Mesothelial cell of epicardium (in vitro differentiated cells): ENCODE measurements at places on chromosomes 7 and 10. TPM values are rescaled to one million over a fixed set of nuclear protein-coding genes. Genes with fewer than 3 reads are reported as not detected.

GRCh38 chr7:30679664-30680063 lies 2.6 kb downstream of the CRHR2 start:
- H3K4me1 ChIP-seq: peaks cover 10% of the 10 kb centered on the region
- DNase-seq: no peak
- H3K36me3 ChIP-seq: no peaks in the 10 kb centered on the region
- H3K4me3 ChIP-seq: no peak overlapping the region
- H3K27me3 ChIP-seq: peaks cover 93% of the 10 kb centered on the region

GRCh38 chr10:131044379-131045111 lies 267.0 kb downstream of the TCERG1L start:
- no peak overlapping the region for H3K4me3 ChIP-seq
- no peaks in the 10 kb centered on the region for H3K36me3 ChIP-seq
- H3K4me1 ChIP-seq: no peaks in the 10 kb centered on the region
- no peak overlapping the region for H3K27ac ChIP-seq

FANK1 gene
- total RNA-seq: 10.1 to 11.0 TPM (median 10.2 TPM) in 3 replicates

PLAU gene
- total RNA-seq: 3.4 to 5.1 TPM (median 4.7 TPM) in 3 replicates

- no peak overlapping the region for H3K27ac ChIP-seq
- no peaks in the 10 kb centered on the region for H3K36me3 ChIP-seq
- peaks cover 11% of the 10 kb centered on the region for H3K4me1 ChIP-seq
- DNase-seq: no peak
- no peak overlapping the region for H3K4me3 ChIP-seq
- peaks cover 28% of the 10 kb centered on the region for H3K27me3 ChIP-seq
These were observed 87.8 kb upstream of the PCBD1 start for GRCh38 chr10:70976063-70976695.

DNA sequence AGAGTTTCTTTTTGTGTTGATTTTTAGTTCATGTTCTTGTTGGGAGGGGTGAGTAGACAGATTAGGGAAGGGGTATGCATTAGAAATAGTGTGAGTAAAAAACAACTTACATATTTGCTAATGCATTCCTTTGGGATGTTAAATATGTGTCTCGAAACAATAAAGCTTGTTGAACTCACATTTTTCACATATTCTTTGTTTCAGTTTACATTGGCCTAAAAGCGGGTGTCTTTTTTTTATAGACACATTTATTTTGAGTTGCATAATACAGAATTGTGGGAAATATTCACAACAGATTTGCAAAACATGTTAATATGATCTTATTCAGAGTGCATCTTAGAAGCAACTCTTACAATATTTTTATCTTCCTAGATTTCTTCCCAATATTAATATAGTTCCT lies 337.5 kb upstream of the CNTNAP2 start:
- H3K4me1 ChIP-seq: no peaks in the 10 kb centered on the region
- no peak for DNase-seq
- no peak overlapping the region for H3K27ac ChIP-seq
- H3K27me3 ChIP-seq: no peaks in the 10 kb centered on the region
